ENCODE measurements at places on chromosomes 12 and 14.

DNA sequence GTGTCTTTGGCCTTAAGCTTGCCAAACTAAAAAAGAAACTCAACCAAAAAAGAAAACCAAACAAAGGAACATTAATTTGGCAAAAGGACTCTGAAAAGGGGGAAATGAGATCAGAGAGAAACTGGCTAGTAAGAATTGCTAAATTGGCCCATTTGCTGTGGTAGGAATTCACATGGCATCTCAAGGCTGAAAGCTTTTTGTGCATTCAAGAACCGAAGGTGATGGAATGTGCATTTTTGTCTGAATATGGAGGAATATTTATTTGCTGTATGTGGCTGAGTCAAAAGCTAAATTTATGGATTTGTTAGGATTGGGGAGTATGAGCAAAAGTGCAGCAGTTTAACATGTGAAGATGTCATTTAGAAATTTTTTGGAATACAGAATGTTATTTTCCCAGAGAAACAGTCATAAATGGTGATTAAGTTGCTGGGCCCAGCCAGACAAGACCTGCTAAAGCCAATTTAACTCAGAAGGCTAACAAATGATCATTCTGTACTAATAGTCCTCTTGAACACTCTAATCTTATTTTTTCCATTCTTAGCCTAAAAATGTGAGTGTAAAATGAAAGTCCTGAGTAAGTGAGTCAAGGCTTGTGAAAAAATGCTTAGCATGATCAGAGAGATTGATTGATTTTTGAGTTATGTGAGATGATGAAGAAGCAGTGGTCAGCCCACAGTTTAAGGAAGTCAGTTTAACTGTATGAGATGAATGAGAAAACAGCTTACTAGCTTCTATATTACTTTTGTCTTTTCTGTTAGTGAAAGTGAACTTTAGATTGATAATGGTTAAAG is 94.1 kb downstream of the ANO6 start:
- no peak for DNase-seq

- no peak for DNase-seq
Observed at GRCh38 chr12:110042264-110042663, 6.1 kb downstream of the C12orf76 start.

- no peak for DNase-seq
Observed at GRCh38 chr14:71229875-71230274, 322.6 kb downstream of the PCNX1 start.

DNA sequence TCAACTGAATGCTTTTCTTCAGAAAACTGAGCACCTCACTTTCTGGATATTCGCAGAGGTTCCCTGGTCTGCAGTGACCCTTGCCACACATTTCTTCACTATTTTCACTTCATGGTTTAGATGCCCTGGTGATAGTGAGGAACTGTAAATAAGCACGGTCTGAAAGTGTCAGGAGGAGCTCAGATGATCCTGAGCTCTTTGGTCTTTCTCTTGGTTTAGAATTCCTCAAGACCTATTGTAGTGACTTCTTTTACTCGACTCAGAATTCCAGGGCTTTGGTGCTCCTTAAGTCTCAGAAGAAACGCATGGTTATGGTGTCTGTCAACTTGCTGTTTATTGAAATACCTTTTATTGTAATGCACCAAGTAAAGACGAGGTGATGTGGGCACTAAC is 84.0 kb downstream of the SAMD4A start:
- no peak for DNase-seq

DNA sequence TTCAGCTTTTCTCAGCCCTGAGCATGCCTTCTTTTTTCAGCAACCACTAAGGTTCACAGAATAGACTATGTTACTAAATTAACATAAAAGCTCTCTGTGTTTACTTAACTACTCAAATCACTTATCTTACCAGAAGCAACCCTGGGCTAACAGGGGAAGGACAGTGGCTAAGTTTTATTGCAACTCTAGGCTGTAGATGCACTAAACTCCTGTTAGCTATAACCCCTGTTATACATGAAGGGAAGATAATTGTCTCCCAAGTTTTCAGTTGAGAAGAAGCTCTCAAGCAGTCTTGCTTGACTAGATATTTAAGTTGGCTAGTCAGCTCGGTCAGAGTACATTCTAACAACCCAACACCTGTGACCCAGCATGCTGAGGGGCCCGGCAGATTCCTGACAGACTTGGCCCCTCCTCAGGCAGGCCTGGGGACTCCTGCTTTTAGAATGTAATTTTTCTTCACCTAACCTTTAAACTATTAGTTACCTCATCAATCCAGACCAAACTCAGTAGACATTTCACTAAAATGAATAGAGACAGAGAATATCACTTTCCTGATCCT is 464.5 kb downstream of the EGLN3 start:
- no peak for DNase-seq

DNA sequence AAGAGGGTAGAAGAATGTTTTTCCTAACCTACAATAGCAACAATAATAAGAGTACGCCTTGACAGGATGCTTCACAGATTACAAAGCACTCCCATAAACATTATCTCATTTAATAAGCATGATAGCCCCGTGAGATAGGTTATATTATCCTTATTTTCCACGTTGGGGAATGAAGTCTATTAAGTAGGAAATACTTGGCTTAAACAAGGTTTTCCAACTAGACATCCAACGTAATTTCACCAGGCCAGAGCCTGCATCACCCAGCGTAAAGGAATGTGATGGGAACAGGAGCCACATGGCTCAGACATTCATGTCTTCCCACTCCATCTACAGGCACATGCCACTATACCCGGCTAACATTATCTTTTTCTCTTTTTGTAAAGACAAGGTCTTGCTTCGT is 223.4 kb upstream of the AMIGO2 start:
- DNase-seq: no peak

DNA sequence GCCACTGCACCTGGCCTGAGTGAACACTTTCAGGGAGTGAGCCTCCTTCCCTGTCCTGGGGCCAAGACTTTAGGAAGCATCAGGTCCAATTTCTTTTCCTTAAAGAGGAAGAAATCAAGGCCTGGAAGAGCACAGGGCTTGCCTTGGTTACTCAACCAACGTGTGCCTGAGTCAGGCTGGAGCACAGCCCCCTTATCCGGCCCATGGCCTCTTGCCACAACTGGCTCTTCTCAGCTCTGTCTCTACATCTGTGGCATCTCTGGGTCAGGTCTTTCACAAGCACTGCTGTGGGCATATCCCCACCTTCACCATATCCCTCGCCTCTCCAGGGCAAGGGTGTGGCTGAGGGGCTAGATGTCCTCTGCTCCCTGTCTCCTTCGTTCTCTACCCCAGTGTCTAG is 6.8 kb downstream of the MYH6 start:
- DNase-seq: no peak

GRCh38 chr14:105857220-105857825 is 330.9 kb downstream of the TMEM121 start:
- DNase-seq: no peak

All from NCI-H2171 (cell line).